ENCODE measurements at places on chromosomes 3 and 15. TPM values are rescaled to one million over a fixed set of nuclear protein-coding genes. Genes with fewer than 3 reads are reported as not detected.

CPOX gene
- 15.7 TPM for total RNA-seq

CCK gene
- total RNA-seq = not detected

- no peak for DNase-seq
These were observed 115.7 kb downstream of the SNRPN start for GRCh38 chr15:25070353-25070963.

GRCh38 chr3:187025254-187025655 lies 94.9 kb downstream of the ST6GAL1 start:
- no peak for DNase-seq

CHRD gene
- total RNA-seq = 0.22 TPM

DNA sequence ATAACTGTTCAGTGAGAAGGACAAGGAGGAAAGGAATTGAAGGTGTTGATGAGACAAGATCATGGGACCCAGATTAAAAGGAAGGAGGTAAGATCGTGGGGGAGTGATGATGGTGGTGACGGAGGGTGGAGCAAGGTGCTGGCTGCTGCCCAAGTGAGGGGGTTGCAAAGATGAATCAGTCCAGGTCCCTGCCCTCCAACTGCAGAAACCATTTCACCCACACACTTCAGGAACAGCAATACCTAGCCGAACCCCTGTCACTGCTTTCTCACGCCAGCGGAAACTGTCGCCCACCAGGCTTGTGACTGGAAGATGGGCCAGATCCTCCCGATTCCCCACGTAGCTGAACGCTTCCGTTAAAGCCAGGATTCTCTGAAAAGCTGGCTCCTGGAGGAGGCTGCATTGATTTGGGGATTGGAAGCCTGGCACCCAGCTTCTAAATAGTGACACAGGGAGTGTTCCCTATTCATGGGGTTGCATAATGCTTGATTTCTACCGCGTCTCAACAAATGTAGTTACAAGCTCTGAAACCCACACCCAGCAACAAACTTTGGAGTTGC lies 3.2 kb upstream of the LSG1 start:
- no peak for DNase-seq

DNA sequence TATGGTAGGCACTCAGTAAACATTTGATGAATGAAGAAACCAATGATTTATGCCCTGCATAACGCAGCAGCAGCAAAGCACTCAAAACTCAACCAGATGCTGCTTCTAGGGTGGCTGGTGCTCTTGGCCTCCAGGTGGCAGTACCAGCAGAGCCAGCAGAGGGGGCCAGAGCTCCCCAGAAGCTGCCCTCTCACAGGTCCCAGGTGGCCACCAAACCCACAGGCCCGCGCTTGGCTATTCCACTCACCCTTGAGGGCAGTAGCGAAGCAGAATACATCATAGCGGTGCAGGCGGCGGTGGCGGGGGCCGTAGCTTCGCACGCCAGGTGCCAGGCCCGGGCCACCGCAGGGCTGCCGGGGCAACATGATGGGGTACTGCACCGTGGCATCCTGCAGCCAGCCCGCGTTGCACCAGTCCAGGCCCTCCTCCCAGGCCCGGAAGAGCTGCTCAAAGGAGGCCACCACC lies 16.6 kb downstream of the HAPLN3 start:
- DNase-seq = peak; percentile 52

DNA sequence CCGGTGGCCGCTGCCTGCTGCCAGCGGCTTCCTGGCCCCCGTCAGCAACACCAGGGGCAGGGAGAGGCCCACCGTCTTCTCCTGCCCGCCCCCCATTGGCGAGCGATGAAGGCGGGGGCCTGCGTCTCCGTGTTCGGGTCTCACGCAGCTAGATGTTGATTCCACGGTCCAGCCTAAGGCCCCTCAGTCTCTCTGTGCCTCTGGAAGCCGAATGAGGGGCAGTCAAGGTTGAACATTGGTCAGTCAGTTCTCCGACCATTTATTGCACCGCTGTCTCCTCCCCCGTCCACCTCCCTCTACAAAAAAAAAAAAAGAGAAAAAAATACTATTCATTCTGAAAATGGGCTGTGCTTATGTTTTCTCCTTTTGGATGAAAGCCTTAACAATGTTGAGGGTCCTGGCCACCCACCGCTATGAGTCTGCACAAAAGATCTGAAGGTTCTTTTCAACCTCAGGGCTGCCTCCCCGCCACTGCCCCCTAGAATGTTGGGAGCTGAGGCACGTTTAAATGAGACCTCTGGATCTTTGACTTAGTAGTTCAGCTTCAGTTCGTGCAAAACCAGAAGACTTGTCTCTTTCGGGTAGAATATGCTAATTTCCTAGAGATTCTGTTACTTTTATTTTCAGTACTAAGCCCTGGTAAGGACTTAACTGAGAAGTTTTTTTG lies 736 bp downstream of the IREB2 start:
- peak; percentile 47 for DNase-seq

- peak; percentile 4 for DNase-seq
These were observed 121.1 kb downstream of the OXSM start for GRCh38 chr3:25910997-25911396.

- peak; percentile 18 for DNase-seq
These were observed 630.1 kb upstream of the KCNMB2 start for GRCh38 chr3:177906126-177906511.

GRCh38 chr3:71208211-71209095 lies 375.1 kb downstream of the FOXP1 start:
- DNase-seq = no peak

DNA sequence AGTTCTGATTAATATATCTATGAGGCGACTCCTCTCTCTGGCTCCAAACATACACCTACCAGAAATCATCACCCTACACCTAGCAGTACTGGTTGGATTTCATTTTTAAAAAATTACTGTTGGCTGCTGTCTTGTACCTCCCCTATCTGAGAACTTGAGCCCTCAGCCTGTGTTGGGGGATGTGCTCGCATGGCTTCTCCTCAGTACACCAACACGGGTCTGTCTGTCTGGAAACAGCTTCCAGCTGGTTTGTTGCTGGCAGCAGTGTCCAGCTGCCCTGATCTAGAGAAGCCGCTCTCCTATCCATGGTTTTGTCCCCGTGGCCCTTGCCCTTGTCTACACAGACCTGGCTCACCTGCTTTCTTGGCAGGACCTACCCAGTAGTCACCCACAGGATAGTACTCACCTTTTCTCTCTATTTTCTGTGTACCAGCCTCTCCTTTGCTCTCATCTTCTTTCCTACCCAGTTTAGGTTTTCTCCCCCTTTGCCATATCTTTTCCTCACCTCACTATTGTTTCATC lies 43.2 kb upstream of the NEDD4 start:
- DNase-seq = no peak

DNA sequence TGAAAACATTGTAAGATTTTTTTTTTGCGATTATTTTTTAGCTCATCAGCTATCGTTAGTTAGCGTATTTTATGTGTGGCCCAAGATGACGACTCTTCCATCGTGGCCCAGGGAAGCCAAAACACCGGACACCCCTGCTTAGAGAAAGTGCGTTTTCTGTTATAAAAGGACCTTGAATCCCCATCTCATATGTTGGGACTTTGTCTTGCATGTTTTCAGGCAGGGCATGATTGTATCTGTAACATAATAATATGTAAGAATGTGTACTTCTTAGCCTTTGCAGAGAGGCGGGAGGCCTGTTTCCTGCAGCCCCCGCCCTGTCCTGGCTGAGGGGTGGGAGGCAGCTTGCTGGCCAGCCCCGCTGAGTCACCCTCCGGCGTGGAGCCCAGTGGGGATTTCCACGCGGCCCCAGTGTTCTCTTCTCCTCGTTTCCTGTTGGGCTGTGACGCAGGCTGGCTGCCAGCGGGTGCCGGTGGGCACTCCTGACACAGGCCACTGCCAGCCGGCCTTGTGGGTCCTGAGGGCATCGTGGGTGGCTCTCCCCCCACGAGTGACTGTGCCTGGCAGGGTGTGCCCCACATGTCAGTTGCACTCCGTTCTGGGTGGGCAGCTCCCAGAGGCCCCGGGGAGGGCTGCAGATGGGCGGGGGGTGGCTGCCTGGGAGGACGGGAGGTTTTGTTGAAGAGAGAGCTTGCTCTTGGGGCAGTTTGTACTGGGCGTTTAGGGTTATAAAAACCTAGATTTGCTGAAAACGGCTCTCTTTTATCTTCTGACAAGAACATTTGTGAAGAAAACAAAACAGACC lies 55.6 kb downstream of the SMAD3 start:
- DNase-seq = peak; percentile 98

- DNase-seq = no peak
These were observed 75.0 kb downstream of the MAGEF1 start for GRCh38 chr3:184636741-184637316.
